D341Med (cell line): ENCODE measurements at places on chromosomes 4 and X.
A peak's percentile ranks its signal among the peaks of the same experiment; 100 is the strongest.

GRCh38 chr4:89290727-89291516 is 16.7 kb downstream of the GPRIN3 start:
- DNase-seq, result peak; percentile 59

- peak; percentile 71 for DNase-seq
Measured at GRCh38 chr4:81214881-81215868, at the start of gene PRKG2. Gene PRKG2, minus strand, starts transcription at chr4:81215222. Its CDS starts 10,175 bp downstream, at chr4:81205047.

DNA sequence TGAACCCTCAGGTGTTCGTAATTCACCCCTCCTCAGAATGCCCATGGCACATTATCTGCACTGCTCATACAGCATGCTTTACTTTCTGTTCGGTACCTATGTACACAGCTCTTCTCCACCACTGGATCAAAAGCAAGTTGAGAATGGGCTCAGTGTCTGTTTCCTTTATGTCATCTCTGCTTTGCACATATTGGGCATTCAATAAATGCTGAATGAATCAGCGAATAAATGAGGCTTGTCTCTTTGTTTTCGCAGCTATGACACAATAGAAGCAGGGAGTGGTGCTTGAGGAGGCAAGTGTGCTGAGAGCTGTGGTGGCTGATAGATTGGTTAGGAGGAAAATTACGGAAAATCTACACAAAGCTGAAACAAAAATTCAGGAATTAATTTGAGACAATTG is 109.1 kb upstream of the VMA21 start:
- DNase-seq, result no peak

DNA sequence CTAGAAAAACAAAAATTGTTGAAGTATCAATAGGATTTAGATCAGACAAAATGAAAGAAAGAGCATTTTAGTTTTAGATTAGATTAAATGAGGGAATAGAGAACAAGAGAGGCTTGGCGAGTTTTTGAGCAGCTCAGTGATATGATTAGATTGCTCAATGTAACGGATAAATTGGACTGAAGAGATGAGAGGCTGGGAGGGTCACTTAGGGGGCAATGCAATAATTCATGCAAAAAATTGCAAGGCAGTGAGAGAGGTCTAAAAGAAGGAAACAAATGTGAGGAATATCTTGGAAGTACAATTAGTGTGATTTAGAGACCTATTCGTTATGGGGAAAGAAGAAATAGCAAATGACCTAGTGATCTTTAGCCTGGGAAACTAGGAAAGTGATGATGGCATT is 50.3 kb upstream of the BMP3 start:
- DNase-seq, result no peak

DNA sequence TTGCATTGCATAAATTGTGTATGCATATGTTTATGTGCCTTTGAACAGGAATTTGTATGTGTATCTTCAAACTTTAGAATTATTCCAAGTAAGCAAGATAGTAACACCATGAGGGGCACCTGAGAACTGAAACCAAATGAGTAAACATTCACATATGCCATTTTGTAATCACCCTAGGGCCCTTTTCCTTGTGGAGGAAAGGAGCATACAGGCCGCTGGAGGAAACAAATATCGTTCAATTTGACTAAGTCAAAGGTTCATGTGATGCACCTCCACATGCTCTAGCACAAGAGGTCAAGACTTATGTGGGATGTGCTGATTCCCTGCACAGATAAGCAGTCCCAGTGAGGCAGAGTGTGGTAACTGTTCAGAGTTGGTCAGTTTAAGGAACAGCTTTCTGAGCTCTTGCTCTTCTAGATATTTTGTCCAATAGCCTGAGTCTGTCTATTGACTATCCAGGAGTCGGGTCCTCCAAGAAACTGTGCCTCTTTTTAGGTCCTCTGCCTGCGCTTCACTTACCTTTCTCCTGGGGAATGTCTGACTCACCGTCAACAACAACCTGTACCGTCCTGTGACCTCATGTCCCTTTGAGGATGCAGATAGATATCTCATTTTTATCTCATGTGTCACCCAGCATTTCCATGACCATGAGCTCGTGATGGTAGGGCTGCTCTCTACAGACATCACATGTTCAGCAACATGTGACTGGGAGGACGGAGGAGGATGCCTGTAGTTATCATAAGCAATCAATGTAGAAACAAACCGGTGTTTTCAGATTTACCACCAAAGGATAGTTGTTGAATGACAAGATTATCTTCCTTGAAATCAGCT is 196.9 kb downstream of the NWD2 start:
- no peak for DNase-seq

DNA sequence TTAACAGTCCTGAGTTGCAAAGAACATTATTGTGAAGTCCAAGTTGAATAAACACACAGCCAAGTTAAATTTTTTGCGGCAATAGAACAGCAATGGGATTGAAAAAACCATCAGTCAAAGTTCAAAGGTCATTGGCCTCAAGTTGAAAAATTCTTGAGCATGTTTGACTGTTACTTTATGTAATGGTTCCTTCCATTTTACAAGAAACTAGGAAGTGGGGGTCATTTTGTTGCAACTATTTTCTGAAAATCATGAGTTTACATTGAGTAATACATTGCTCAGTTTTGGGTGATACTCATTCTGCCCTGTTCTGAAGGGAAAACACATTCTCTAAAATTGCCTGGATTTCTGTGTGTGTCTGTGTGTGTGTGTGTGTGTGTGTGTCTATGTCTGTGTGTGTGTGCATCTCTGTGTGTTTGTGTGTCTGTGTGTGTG is 5.2 kb upstream of the IRF2 start:
- DNase-seq, result no peak

GRCh38 chrX:83469551-83469950 is 38.5 kb upstream of the POU3F4 start:
- DNase-seq, result peak; percentile 19

GRCh38 chrX:13276991-13277390 is 42.9 kb downstream of the ATXN3L start:
- DNase-seq, result no peak

DNA sequence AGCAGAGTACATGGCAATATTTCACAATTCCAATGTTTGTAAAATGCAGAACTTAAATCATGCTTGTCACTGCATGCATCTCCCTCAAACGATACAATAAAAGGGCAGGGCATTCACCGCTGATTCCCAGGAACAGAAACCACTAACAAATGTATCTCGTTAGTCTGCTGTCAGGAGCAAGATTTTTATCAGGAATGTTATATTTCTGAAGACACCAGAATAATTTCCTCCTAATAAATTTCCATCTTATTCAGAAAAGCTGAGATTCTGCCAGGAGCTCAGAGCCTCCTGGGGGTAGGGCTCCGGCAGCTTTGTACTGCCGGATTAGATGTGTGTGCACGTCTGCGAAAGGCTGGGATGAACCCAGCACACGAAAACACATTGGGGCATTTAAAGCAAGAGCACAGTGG is 54.0 kb upstream of the LDB2 start:
- DNase-seq, result no peak

GRCh38 chr4:3291969-3292570 is 751 bp upstream of the RGS12 start:
- DNase-seq, result peak; percentile 80

GRCh38 chrX:131746491-131746968 is 202.7 kb downstream of the OR13H1 start:
- no peak for DNase-seq

DNA sequence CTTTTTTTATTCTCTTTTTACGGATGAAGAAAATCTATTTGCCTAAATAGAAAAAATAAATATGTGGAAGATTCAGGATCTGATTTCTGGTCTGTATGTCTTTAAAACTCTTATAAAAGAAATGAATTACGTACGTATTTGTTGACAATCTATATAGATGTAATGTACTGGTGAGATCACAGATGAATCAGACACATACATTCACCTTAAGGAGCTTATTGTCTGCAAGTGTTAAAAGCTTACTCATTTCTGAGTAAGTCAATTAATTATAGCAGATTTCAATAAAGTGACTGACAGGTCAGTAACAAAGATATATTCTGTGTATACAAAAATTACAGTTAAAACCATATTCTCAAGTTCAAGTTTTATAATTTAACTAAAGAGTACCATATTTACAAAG is 66.6 kb upstream of the NAF1 start:
- DNase-seq, result no peak

DNA sequence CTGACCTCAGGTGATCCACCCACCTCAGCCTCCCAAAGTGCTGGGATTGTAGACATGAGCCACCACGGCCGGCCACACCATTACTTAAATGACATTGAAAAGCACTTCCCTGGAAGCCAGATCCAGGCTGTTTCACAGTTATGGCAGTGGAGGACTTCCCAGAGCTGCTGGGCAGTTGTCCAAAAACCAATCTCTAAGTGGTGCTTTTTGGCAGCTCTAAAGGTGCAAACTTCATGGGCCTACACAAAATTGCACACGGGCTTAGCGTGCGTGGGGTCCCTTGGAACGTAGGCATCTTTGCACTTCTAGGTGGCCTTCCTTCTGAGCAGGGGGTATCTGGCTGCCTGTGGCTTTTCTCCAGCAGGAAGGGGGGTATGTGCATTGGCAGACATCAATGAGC is 172.3 kb downstream of the SHOX start:
- DNase-seq, result no peak
